ENCODE measurements at places on chromosomes 12 and 14. TPM values are rescaled to one million over a fixed set of nuclear protein-coding genes. Genes with fewer than 3 reads are reported as not detected.

Gene SIX1
- total RNA-seq = not detected

Gene INF2
- total RNA-seq = 44.9 TPM

Gene OR4M1
- not detected for total RNA-seq

Gene GLI1
- total RNA-seq = 0.61 TPM

Gene PTCSC3
- not detected for total RNA-seq

Gene HAL
- total RNA-seq = 1.6 TPM

Gene DCN
- total RNA-seq = not detected

Gene AKAP5
- total RNA-seq = 2.2 TPM

Gene NDUFB1
- 69.6 TPM for total RNA-seq

Gene NANOG
- not detected for total RNA-seq

DNA sequence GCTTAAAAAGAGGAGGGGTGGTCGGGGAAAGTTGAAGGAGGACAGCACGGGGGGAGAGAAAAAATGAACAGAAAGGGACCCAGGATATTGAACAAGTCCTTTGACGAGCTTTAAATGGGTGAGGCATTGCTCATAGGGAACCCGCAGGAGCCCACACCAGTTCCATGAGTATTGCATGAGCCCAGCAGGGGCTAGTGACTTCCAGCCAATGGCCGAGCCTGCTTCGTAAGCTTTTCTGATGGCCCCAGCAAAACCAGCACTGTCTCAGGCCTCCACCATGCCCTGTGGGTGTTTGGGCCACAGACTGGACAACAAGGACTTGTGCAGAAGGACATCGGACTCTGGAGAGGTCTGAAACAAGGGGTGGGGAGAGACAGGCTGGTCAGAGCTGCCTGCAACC, 109.5 kb downstream of the ZFP36L1 start:
- no peak for DNase-seq

DNA sequence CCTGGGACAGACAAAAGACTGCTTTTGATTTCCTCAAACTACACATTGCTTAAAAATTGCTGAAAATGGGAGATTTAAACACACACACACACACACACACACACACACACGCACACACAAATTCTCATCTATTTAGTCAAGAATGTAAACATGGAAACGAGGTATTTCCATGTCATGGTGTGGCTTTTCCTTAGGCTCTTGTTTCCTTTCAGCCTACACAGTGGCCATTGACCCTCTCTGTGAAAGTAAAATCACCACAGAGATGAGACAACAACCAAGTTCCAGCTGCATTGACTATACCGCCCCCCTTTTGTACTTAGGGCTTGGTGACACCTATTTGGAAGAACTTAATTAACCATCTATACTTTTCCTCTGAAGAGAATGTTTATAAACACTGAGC, 41.9 kb downstream of the TTC8 start:
- DNase-seq = no peak

- no peak for DNase-seq
Measured at GRCh38 chr12:74538491-74539258, 1.0 kb downstream of the ATXN7L3B start.

DNA sequence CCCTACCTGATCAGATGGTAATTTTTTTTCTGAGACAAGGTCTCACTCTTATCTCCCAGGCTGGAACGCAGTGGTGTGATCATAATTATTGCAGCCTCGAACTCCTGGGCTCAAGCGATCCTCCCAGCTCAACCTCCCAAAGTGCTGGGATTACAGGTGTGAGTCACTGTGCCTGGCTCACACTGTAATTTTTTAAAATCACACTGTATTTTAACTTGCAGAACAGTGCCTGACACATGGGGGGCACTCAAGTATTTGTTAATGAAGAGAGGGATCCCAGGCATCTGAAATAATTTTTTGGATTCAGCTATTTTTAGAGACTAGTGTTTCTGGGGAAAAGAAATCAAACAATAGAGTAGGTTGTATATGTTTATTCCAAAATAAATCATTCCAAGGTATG, 21.7 kb downstream of the LIMA1 start:
- no peak for DNase-seq

- DNase-seq = no peak
Measured at GRCh38 chr12:65495233-65495632, 216.8 kb downstream of the MSRB3 start.

DNA sequence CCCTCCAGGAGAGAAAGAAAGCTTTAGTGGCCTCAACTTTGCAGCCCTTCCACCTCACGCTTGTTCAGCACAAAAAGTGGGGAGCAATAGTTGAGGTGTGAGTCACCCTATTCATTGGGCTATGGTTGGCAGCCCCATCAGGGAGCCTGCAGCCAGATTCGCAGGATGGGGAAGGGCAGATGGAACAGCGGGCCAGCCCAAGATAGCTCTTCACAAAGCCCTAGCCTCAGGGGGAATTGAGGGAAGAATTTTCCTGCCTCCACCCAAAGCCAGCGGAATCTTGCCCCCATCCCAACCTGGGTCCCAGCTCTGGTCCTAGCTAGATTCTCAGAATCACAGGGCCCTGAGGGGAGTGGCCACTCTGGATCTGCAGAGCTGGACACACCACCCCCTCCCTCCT, 3.6 kb upstream of the KRT5 start:
- no peak for DNase-seq

DNA sequence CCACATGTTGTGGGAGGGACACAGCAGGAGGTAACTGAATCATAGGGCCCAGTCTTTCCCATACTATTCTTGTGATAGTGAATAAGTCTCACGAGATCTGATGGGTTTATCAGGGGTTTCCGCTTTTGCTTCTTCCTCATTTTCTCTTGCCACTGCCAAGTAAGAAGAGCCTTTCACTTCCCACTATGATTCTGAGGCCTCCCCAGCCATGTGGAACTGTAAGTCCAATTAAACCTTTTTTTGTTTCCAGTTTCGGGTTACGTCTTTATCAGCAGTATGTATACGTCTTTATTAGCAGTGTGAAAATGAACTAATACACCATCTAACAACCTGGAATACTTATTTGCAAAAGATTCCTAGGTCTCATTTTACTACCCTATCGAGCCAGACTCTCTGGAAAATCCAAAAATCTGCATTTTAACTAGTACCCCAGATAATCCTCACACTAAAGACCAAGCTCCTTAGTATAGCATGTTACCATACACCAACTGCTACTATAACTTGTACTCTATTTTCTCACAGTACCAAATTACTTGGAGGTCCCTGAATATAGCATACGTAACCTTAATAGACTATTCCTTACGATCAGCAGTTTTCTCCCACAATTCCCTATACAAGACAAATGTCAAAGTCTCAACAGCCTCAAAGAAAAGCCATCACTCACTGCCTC, 11.5 kb downstream of the GTF2A1 start:
- DNase-seq = no peak

DNA sequence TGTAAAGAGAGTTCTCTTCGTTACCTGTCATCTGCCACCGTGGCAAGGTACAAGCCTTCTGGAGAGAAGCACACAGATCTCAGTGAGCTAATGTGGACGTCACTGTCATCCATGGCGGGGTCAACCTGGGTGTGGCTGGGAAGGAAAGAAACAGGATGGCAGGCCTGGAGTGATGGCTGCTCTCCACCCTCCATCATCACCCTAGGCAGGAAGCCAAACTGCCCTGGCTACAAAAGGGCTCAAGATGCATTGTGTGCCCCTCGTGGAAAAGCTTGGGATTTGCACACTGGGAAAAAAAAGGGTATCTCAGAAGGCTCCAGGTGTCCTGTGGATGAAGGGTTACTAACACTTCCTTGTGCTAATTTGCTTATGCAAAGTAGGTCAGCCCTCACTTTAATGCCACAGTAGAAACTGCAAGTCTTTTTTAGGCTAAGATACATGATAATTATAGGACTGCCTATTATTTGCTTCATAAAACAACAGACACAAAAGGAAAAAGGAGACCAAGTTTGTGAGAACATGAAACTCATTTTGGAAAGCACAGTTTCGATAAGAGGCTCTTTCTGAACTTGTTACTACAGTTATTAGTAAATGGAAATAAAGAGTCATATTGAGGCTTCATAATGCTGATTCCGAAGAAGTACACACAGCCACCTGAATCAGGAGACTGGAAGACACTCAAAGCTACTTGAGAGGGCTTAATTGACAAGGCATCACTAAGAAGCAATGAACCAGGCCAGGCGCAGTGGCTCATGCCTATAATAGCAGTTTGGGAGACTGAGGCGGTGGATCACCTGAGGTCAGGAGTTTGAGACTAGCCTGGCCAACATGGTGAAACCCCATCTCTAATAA, 18.9 kb downstream of the RFC5 start:
- DNase-seq = no peak

GRCh38 chr12:92614502-92614901, 88.3 kb upstream of the PLEKHG7 start:
- no peak for DNase-seq

DNA sequence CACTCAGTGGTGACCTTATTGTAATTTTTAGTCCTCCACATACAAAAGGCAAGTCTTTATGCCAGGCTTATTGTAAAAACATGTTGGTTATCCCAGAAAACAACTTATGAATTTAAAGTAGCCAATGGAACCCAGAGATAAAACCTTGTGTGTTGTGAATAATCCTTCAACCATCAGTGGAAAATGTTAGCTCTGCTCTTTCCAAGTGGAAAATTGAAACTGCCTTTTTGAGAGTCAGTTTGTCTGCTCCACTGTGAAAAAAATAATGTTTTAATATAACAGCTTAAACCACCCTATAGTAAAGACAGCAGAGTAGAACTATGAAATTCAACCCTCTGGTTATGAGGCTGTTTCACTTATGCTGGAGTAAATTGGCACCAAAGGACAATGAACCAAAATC, 112.0 kb downstream of the TTLL5 start:
- no peak for DNase-seq

DNA sequence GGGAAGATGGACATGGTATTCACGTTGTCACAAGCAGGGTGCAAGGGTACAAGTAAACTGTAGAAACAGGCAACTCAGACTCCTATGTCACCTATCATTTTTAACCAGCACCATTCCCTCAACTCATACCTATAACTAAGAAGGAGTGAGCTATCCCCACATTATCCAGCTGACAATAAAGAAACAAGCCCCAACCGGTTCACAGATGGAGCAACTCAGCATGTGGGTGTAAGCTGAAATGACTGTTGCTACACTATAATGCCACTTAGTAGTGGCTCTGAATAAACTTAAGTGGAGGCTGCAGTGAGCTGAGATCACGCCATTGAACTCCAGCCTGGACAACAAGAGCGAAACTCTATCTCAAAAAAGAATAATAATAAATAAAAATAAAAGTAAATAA, 829.5 kb upstream of the MDGA2 start:
- no peak for DNase-seq

DNA sequence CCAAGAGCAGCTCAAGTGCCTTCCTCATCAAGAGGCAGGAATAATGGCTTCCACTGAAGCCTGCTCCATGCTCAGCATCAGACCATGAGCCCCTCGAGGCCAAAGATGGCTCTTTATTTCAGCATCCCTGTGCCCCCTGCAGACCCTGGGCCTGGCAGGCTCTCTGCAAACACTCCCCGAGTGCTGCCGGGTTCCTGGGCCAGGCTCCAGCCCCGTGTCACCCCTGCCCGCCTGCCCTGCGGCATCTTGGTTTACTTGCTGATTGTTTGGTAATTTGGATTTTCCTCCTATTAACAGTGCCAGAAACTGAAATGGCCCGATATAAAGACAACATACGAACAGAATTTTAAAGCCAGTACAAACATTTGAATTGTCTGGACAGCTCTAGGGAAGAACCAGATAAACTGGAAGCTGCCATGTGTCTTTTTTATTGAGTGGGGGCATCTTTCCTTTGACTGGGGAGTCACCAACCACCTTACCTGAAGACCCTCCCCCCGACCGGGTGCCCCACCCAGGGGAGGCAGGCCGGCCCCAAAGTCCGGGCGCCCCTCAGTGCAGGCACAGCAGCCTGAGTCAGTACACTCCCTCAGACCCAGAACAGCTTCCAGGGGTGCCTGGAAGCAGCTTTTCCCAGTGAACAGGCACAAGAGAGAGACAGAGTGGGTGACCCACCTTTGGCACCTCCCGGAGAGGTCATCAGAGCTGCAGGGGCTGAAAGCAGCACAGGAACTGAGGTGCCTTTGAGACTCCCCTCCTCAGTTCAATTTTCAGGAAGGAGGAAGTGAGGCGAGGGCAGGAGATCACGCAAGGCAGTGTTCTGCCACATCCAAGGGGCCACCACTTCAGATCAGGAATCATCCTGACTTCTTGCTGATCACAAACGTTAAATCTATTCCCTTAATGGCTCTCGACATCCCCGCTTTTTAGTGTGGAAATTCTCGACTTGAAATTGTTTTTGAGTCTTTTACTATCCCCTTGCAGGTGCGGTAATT, 30.6 kb downstream of the ITPK1 start:
- no peak for DNase-seq

GRCh38 chr12:78269620-78270019, 438.9 kb downstream of the NAV3 start:
- DNase-seq = no peak

DNA sequence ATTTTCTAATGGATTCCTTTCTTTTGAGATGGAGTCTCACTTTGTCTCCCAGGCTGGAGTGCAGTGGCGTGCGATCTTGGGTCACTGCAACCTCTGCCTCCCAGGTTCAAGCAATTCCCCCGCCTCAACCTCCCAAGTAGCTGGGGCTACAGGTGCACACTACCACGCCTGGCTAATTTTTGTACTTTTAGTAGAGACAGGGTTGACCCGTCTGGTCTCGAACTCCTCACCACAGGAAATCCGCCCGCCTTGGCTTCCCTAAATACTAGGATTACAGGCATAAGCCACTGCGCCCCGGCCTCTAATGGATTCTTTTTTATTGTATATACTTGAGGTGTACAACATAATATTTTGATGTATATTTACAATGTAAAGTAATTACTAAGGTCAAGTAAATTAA, 140.1 kb upstream of the SLCO1C1 start:
- DNase-seq = no peak

DNA sequence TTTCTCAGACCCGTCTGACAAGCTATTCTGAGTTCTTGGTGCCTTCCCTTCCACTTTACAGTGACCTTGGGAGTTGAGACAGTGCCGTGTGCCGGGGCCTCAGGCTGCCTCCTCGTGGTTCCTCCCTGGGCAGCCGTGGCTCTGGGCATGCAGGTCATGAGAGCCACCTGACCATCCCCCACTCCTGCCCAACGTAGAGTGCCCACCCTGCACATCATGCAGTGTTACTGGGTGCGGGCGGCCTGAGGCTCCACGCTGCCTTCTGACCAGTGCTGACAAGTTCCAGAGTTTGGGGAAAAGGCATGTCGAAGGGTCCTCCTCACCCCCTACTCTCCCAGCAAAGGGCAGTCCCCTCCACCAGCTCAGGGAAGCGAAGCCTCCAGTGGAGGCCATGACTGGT, 190.5 kb downstream of the TSPAN9 start:
- DNase-seq = no peak

DNA sequence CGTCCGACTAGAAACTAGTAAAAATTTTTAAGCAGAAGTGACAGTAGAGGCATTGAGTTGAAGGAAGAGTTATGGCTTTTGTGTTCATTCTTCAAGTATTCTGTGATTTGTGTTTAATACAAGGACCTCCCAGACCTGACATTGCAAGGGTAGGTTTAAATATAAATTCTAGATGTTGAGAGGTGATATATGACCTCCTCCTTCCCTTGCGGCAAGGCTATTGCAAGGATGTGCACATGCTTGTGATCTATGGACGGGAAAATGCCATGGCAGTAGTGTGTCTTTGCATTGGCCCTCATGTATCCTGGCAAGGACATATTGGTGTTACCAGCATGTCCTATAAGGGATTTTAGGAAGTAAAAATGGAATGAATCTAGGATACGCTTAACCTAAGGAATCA, 143.5 kb downstream of the NEDD1 start:
- no peak for DNase-seq

GRCh38 chr12:15272376-15272775, 49.9 kb upstream of the PTPRO start:
- no peak for DNase-seq
